ENCODE measurements at places on chromosomes 3 and 15. TPM values are rescaled to one million over a fixed set of nuclear protein-coding genes. Genes with fewer than 3 reads are reported as not detected.

- H3K27me3 ChIP-seq, result peaks cover 29% of the 10 kb centered on the region
- no peaks in the 10 kb centered on the region for H3K36me3 ChIP-seq
- DNase-seq, result no peak
- no peaks in the 10 kb centered on the region for H3K4me1 ChIP-seq
- H3K4me3 ChIP-seq, result no peak overlapping the region
Observed at GRCh38 chr15:82677720-82678323, 30.7 kb upstream of the CPEB1 start.

DNA sequence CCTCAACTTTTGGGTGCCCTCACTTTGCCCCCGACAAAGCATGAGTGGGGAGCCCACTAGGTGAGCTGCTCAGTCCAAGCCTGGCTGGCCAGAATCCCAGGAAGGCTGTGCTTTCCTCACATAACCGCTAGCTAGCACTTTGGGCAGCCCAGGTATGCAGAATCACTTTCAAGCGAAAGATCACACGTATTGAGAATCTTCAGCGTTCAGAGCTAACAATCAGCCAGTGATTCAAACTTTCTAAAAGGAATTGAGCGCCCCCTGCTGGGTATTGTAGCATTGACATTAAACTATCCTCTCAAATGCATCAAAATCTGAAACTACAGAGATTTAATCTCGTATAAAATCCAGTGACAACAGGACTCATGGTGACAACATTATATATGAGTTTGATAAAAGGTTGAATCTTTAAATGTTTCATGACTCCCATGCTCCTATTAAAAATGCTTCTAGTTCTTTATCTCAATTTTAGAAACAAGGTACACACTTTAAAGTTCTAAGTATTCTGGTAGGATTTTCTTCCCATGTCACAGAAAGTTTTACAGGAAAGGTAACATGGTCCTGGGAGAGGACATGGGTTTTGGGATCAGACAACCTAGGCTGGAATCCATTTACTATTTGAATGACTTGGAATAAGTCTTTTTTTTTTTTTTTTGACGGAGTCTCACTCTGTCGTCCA lies 11.8 kb downstream of the ANAPC13 start:
- no peaks in the 10 kb centered on the region for H3K27me3 ChIP-seq
- H3K36me3 ChIP-seq, result peaks cover 9% of the 10 kb centered on the region
- no peak overlapping the region for H3K27ac ChIP-seq
- peaks cover 3% of the 10 kb centered on the region for H3K4me1 ChIP-seq
- peak; percentile 77 for DNase-seq

GRCh38 chr3:64278625-64279024 lies 53.4 kb upstream of the PRICKLE2 start:
- H3K27ac ChIP-seq, result no peak overlapping the region
- H3K4me3 ChIP-seq, result no peak overlapping the region
- no peaks in the 10 kb centered on the region for H3K36me3 ChIP-seq
- H3K27me3 ChIP-seq, result no peaks in the 10 kb centered on the region

- no peak overlapping the region for H3K4me3 ChIP-seq
- H3K4me1 ChIP-seq, result no peaks in the 10 kb centered on the region
Observed at GRCh38 chr3:141808586-141808985, 45.4 kb downstream of the GRK7 start.

DNA sequence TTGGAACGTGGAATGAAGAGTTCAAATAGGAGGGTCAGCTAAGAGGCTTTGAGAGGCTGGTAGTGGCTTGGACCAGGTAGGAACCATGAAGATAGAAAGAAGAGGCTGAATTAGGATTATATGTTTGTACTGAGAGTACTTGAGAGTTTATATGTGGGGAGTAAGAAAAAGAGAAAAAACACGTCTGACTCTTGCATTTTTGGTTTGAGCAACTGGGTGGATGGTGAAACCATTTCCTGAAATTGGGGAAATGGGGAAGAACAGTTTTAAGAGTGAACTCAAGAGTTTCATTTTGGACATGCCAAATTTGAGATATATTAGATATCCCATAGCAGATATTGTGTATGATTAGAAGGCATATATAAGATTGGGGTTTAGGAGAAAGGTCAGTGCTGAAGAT lies 92.9 kb upstream of the TNIK start:
- no peaks in the 10 kb centered on the region for H3K27me3 ChIP-seq
- no peak overlapping the region for H3K27ac ChIP-seq
- no peaks in the 10 kb centered on the region for H3K36me3 ChIP-seq
- H3K4me1 ChIP-seq, result no peaks in the 10 kb centered on the region
- no peak for DNase-seq

DNA sequence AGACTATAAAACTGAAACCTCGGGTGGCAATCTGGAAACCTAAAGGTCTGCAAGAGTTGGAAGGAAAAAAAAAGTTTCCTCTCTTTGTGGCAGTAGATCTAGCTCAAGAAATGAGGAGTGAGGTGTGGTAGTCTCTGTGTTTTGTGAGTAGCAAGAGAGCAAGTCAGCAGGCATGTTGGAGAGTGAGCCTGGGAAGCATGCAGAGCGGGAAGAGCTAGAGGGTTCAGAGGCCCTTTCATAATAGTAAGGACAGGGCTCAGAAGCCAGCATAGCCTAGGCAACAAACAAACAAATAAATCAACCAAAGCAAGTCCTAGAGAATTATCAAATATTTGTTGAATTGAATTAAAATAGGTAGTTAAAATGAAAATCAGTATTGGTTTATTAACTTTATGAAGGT lies 189.7 kb upstream of the CBLB start:
- no peak for DNase-seq
- no peaks in the 10 kb centered on the region for H3K27me3 ChIP-seq
- no peaks in the 10 kb centered on the region for H3K36me3 ChIP-seq
- H3K4me1 ChIP-seq, result no peaks in the 10 kb centered on the region
- H3K27ac ChIP-seq, result no peak overlapping the region
- H3K4me3 ChIP-seq, result no peak overlapping the region

DNA sequence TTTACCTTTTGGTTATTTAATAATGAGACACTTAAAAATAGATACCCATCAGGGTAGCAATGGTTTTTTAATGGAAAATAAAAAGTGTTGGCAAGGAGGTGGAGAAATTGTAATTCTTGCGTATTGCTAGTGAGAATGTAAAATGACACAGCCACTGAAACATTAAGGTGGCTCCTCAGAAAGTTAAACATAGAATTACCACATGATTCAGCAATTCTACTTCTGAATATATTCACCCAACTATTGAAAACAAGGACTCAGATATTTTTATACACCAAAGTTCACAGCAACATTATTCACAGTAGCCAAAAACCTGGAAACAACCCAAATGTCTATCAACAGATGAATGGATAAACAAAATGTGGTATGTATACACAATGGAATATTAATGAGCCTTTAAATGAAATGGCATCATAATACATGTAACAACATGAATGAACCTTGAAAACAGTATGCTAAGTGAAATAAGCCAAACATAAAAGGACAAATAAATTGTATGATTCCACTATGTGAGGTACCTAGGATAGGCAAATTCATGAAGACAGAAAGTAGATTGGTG lies 163.5 kb downstream of the IMPG2 start:
- no peaks in the 10 kb centered on the region for H3K36me3 ChIP-seq
- DNase-seq, result no peak
- H3K4me1 ChIP-seq, result no peaks in the 10 kb centered on the region
- no peak overlapping the region for H3K27ac ChIP-seq
- H3K4me3 ChIP-seq, result no peak overlapping the region

DNA sequence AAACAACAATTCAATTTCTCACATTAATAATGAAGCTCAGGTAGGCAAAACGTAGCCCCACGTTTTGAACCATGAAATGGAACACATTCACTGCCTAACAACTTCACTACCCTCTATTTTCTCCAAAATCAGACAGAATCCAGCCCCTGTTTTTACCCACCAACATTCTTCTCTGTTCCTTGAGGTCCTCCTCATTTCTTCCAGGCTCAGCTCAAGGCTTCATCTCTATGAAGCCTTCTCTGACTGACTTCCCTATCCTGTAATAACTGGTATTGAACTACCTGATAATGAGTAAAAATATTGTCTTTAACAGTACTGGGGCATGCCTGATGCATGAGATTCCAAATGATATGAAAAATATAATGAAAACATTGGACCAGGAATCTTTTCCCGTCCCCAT lies 2.2 kb downstream of the TFRC start:
- H3K4me1 ChIP-seq, result peaks cover 36% of the 10 kb centered on the region
- peak overlapping the region; percentile 96 for H3K4me3 ChIP-seq
- peak overlapping the region; percentile 98 for H3K27ac ChIP-seq
- DNase-seq, result no peak

DNA sequence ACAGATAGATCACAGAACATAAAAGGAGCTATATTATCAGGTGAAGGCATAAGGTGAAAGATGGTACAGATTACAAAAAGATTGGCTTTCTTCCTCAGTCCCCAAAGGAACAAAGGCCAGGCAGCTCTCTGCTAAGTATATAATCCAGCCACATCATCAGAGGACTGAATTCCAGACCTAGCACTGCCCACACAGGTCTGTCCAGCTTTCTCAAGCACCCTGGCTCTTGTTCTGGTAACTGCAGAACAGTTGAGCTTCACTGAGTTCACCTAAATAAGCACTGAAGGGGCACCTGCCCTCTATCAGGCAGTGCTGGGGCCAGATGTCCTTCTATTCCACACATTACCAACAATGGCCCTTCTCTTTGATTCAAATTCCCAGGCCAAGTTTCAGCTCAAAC lies 6.3 kb downstream of the DUOXA1 start:
- H3K4me3 ChIP-seq, result no peak overlapping the region
- peaks cover 79% of the 10 kb centered on the region for H3K27me3 ChIP-seq
- H3K4me1 ChIP-seq, result no peaks in the 10 kb centered on the region

- peak within 1 kb of the TSS; percentile 32 for H3K4me3 ChIP-seq
- H3K36me3 ChIP-seq, result no peaks in the 10 kb centered on the region
- H3K4me1 ChIP-seq, result peaks cover 70% of the 10 kb centered on the region
- DNase-seq, result peak; percentile 90
- H3K27ac ChIP-seq, result peak within 1 kb of the TSS; percentile 89
Observed at GRCh38 chr3:37990527-37990926, at the start of gene VILL. Gene VILL, plus strand, starts transcription at chr3:37990786. Its CDS starts 2,887 bp downstream, at chr3:37993673.

- H3K27ac ChIP-seq, result no peak overlapping the region
- DNase-seq, result no peak
- H3K4me3 ChIP-seq, result no peak overlapping the region
- no peaks in the 10 kb centered on the region for H3K27me3 ChIP-seq
Observed at GRCh38 chr3:31740397-31740796, 207.7 kb downstream of the STT3B start.

- no peak for DNase-seq
- no peak overlapping the region for H3K27ac ChIP-seq
- H3K27me3 ChIP-seq, result no peaks in the 10 kb centered on the region
- H3K36me3 ChIP-seq, result no peaks in the 10 kb centered on the region
- H3K4me1 ChIP-seq, result no peaks in the 10 kb centered on the region
Observed at GRCh38 chr3:192068464-192069254, 607.7 kb downstream of the PYDC2 start.

DNA sequence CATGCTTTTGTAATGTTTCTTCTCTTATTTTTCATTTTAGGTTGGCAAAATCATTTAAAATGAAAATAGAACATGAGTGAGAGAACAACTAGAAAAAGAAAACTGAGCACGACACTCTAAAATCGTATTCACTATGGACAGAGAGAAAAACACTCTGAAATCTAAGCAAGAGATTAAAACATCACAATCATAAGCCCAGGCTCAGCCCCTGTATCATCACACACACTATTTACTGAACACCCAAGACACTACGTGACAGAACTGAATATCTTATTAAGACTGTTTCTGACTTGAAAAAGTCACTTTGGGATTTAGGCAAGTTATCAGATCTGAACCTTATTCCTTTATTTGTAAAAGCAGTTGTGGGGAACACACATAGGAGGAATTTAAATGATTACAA lies 82.6 kb upstream of the PLXND1 start:
- peaks cover 12% of the 10 kb centered on the region for H3K4me1 ChIP-seq
- no peaks in the 10 kb centered on the region for H3K36me3 ChIP-seq
- H3K4me3 ChIP-seq, result no peak overlapping the region

DNA sequence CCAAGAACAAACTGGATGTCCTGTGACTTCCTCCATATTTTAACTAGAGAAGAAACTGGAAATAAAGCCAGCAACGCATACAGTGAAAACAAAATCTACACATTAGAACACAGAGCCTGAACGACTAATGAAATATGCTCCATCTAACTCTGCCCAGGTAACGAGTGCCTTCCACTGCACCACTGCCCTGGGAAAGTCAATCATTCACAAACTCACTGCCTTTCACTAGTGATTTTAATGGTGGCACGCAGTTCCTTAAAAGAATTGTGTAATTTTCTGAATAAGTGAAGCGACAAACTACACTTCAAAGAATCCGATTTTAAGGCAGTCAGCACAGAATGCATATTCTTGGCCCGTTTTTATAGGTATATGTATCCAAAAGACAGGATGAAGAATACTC lies 416.0 kb downstream of the SHQ1 start:
- no peak overlapping the region for H3K4me3 ChIP-seq
- H3K27me3 ChIP-seq, result no peaks in the 10 kb centered on the region
- no peak overlapping the region for H3K27ac ChIP-seq
- no peak for DNase-seq
- H3K4me1 ChIP-seq, result peaks cover 8% of the 10 kb centered on the region

- no peak overlapping the region for H3K27ac ChIP-seq
- H3K4me1 ChIP-seq, result no peaks in the 10 kb centered on the region
- no peaks in the 10 kb centered on the region for H3K27me3 ChIP-seq
- H3K36me3 ChIP-seq, result no peaks in the 10 kb centered on the region
- peak; percentile 53 for DNase-seq
Observed at GRCh38 chr15:31197497-31198414, 96.2 kb upstream of the TRPM1 start.

DNA sequence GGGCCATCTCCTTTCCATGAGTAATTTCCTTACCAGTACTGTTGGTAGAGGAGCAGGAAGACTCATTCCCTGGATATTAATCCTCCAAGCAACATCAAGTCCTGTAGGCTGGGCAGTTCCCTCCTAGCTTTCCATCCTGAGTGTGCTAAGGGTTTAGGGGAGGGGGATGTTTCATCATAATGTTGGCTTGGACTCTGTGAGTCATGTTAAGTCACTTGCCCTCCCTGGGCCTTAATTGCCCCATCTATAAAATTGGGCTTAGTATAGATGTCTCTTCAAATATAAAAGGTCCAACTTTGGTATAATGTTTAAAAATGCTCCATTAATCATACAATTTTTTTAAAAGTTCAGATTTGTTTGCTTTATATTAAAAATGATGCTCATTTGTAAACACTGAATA lies 52.7 kb downstream of the TLE3 start:
- no peaks in the 10 kb centered on the region for H3K27me3 ChIP-seq
- H3K27ac ChIP-seq, result no peak overlapping the region
- no peak for DNase-seq
- H3K4me3 ChIP-seq, result no peak overlapping the region
- no peaks in the 10 kb centered on the region for H3K36me3 ChIP-seq

Gene ERC2
- 1.3 TPM for total RNA-seq

Gene LSM3
- total RNA-seq, result 9.6 TPM

Gene STRIT1
- total RNA-seq, result not detected

Gene BOC
- total RNA-seq, result 15.2 TPM

Gene ANKRD34C
- not detected for total RNA-seq

Gene C2CD4A
- total RNA-seq, result 0.14 TPM

Gene GOLGA8Q
- total RNA-seq, result not detected

Gene TIMP4
- 2.4 TPM for total RNA-seq

Gene GATA2
- total RNA-seq, result 1.8 TPM

Gene SLC28A1
- not detected for total RNA-seq

Data from transverse colon (tissue), 4 donors.